Myocyte (in vitro differentiated cells): ENCODE measurements at places on chromosomes 12 and 14. TPM values are rescaled to one million over a fixed set of nuclear protein-coding genes. Genes with fewer than 3 reads are reported as not detected.

The DPPA3 gene
- total RNA-seq: not detected in 2 replicates

The LTBR gene
- total RNA-seq: 135 and 146 TPM in 2 replicates

The KRT6A gene
- total RNA-seq: not detected in 2 replicates

The SLC7A8 gene
- 1.7 and 4.8 TPM in 2 replicates for total RNA-seq

The FGF23 gene
- total RNA-seq: not detected in 2 replicates

The ADCY4 gene
- not detected in 2 replicates for total RNA-seq

The ENDOU gene
- total RNA-seq: not detected in 2 replicates

The DCD gene
- total RNA-seq: not detected in 2 replicates

The RAPGEF3 gene
- 0.47 and 0.62 TPM in 2 replicates for total RNA-seq

The VWF gene
- total RNA-seq: 0.16 TPM in 2 replicates

The TEX22 gene
- 0.10 and 0.32 TPM in 2 replicates for total RNA-seq

The MGP gene
- not detected in 2 replicates for total RNA-seq

The VRTN gene
- total RNA-seq: not detected in 2 replicates
